ENCODE measurements at places on chromosomes 5 and 9. TPM values are rescaled to one million over a fixed set of nuclear protein-coding genes. Genes with fewer than 3 reads are reported as not detected.

MELK gene
- 3.0 TPM for total RNA-seq

HSPB3 gene
- not detected for total RNA-seq

TNC gene
- 206 TPM for total RNA-seq

PLGRKT gene
- 12.6 TPM for total RNA-seq

AFAP1L1 gene
- 3.4 TPM for total RNA-seq

PTPRD gene
- total RNA-seq, result 34.7 TPM

AQP7 gene
- not detected for total RNA-seq

PLAC8L1 gene
- 0.59 TPM for total RNA-seq

Measured in smooth muscle cell of the umbilical artery (primary cell).